Activated CD4-positive, alpha-beta memory T cell treated with anti-CD3 and anti-CD28 coated beads, Interleukin-2, amount 10 ng/mL, durations not matched to agents 7 days and 5 days (primary cell): ENCODE measurements at places on chromosomes 2 and 18. TPM values are rescaled to one million over a fixed set of nuclear protein-coding genes. Genes with fewer than 3 reads are reported as not detected.

The KCNS3 gene
- not detected for total RNA-seq

- DNase-seq: no peak
Measured at GRCh38 chr2:28997847-28998735, 17.0 kb downstream of the TOGARAM2 start.

- DNase-seq: no peak
Measured at GRCh38 chr2:85905187-85905666, 16.4 kb upstream of the ST3GAL5 start.

- no peak for DNase-seq
Measured at GRCh38 chr2:181760521-181760920, 80.2 kb upstream of the NEUROD1 start.

GRCh38 chr2:7825591-7826312 is 856.1 kb upstream of the ID2 start:
- DNase-seq: peak; percentile 35
